ENCODE measurements at places on chromosomes 5 and 9.

DNA sequence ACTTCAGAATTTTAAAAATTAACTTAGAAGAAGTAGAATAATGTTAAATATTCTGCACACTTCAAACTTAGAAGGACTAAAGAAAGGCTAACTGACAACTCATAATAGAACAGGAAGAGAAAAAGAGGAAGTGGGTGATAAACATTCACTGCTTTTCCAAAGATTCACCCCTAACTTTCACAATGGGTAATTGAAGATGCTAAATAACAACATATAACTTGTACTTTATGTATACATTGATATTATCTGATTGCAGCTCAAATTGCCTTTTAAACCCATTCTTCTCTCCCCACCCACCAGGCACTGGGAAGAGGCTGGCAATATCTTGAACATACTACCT, 376.6 kb downstream of the EFNA5 start:
- DNase-seq = no peak

GRCh38 chr5:139382807-139383206, 290 bp downstream of the SLC23A1 start:
- no peak for DNase-seq

DNA sequence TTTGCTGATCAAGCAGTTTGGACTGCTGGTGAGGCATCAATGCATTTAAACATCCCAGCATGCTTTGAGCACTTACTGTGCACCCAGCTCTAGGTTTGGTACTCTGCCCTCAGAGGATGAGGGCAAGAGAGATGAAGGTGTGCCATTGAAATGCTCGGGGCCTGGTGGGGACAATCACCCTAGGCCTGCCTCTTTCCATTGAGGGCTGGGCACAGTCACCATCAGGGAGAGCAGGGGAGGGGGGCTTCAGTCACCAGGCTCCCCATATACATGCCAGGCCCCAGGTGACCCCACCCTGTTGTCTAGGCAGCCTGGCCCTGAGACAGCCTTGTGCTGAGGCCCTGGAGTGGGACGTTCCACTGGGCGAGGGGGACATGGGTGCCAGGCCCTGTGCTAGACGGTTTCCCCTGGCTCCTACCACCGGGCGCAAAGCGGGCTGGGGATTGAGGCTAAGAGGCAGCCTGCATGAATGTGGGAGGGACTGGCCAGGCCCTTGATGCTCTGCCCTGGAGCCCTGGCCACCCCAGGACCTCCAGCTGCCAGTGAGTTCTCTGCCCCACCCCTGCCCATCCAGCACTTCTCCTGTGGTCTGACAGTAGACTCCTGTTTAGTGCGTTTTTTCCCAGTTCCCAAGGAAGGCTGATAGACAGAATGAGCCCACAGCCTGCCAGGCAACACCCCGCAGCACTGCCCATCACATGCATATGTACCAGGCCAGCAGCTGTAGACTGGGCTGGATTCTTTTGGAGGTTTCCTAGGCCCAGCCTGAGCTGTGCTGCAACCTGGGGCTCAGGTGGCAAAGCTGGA, 18.9 kb downstream of the TCF7 start:
- no peak for DNase-seq

DNA sequence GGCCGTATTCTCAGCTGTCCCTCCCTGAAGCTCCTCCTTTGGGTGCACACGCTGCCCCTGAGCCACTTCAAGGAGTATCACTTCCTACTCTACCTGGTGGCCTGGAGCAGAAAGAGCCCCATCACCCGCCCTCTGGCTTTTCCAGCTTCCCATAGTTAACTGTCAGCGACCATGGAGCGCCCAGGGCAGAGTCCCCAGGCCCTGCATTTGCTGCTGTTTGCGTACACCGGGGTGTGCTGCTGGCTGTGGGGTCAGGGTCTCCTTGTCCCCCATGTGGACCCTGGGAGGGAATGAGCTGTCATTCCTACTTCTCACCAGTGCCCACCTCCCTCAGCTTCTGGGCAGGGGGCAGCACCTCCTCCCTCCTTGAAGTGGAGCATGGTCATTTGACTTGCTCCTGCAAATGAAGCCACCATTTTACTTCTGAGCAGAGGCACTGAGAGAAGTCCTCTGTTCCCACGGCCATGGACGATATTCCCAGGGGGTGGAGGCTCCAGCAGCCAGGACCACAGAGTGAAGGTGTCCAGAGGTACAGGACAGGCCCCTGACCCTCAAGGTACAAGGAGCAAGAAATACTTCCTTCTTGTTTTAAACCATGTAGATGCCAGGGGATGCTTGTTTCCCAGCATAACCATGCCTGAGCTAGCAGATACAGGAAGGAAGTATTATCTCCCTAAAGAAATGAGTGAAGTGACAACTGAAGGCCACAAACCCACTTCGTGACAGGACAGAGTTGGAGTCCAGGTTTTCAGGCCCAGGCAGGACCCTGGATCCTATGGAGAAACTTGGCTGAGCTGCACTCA, 40.6 kb upstream of the COL5A1 start:
- DNase-seq = no peak

- no peak for DNase-seq
Measured at GRCh38 chr5:179382486-179382885, 37.2 kb upstream of the ADAMTS2 start.

DNA sequence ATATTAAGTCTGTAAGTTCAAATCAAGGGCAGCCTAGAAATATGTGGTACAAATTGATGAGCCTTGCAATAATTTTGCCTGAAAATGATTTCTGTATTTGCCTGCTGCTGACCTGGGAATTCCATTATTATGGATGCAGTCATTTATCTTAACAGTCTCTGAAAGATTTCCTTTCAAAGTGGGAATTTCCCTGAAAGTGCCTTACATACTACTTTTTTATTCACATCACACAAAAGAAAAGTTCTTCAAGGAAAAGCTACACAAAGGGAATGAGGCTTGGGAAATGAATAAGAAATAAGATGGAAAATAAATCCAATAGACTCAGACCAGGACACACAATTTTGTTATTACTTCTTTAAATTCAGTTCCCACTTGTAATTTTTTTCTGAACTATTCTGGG, 537.8 kb upstream of the PTGER4 start:
- no peak for DNase-seq

GRCh38 chr9:133693703-133694529, 44.2 kb downstream of the SARDH start:
- DNase-seq = no peak

GRCh38 chr5:93595420-93596147, 12.6 kb downstream of the NR2F1 start:
- DNase-seq = no peak

- DNase-seq = no peak
Measured at GRCh38 chr5:80763873-80764647, 109.3 kb upstream of the DHFR start.

DNA sequence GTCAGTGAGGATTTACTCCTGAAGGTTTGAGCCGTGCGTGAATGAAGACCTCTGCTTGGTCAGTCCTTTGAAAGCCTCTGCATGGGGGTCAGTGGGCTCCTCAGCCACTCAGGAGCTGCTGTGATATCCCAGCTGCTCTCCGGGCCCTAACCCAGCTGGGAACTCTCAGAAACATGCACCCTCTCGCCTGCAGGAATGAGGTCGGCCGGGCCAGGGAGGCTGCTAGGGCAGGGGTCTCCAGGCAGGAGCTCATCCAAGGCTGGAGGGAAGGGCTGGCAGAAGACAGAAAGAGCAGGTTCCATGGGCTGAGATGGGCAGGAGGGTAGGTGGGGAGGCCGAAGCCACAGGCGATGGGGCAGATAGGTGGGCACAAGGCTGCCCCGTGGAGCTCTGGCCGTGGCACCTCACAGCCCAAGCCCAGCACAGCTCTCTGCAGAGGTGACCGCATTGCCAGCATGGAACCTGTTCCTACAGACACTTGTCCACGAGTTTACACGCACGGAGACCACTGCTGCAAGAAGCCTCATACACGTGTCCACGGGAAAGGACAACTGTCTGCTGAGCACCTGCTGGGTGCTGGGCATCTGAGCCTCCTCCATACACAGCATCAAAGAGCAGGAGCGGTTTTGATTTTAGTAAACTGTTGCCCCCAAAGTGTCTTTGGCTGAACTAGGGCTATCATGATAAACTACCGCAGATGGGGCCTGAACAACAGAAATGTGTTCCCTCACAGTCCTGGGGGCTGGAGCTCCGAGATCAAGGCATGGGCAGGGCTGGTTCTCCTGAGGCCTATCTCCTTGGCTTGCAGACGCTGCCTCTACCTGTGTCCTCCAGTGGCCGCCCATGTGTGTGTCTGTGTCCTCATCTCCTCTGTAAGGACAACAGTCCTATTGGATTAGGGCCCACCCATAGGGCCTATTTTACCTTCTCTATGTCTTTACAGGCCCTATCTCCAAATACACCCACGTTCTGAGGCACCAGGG, 85.2 kb upstream of the ADAMTS2 start:
- DNase-seq = no peak

DNA sequence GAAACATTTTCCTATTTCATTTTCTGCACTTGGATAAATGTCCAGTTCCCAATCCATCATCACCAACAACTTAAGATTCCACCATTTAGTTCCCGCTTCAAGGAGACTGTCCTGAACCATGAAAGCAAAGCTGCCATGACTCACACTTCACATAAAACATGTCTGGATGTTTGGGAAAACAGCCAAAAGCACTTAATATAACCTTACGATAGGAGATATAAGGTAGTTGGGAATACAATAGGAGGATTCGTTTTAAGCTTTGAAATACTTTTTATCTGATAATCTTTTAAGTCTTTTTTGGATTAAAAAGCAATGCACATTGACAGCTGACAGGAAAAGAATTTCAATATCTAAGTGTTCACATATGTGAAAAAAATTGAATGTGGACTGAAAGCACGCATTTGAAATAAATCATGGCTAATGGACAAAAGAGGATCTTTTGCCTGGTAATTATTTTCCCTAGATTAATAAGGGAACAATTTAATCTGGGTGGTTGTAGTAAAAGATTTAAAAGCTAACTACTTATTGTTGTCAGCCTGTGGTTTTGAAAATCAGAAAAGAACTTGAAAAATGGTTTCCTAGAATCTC, 17.3 kb upstream of the TGFBI start:
- DNase-seq = no peak

- DNase-seq = no peak
Measured at GRCh38 chr5:142063878-142064331, 44.7 kb upstream of the NDFIP1 start.

DNA sequence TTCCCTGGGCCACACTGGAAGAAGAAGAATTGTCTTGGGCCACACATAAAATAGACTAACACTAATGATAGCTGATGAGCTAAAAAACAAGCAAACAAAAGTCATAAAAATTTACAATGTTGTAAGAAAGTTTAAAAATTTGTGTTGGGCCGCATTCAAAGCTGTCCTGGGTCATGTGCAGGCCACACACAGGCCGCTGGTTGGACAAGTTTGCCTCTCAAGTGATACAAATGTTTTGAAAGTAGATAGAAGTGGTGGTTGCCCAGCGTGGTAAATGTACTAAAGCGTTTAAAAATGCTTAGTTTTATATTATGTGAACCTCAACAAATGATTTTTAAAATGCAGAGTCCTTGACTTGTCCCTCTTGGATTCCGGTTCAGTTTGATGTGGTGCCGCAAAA, 94.9 kb upstream of the TBCA start:
- no peak for DNase-seq

DNA sequence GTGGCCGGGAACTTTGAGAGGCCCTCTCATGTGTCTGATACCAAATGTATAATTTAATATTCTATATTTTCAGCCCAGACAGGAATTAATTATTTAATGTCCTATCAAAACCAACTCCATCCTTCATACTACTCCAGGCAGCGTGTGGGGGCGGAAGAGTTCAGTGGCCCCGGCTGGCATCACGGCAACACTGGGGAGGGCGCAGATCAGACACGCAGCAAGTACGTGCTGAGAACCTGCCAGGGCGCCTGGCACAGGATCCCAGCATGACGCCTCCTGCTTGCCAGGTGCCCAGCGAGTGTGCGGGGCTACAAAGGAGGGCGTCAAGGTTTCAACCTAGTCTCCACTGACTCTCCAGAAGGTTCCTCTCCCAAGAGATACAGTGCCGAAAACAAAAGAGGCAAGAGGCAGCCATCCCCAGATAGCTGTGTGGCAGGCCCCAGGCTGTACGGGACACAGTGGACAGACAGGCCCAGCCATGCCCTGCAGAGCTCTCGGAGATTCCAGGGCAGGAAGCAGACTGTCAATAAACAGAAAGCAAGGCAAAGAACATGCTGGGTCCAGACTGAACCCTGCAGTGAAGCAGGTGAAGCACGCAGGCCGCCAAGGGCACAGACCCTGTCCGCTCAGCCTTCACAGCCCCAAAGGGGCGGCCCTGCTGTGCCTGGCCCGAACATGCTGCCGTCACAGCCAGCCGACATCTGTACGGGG, 110.3 kb downstream of the VAV2 start:
- DNase-seq = no peak

DNA sequence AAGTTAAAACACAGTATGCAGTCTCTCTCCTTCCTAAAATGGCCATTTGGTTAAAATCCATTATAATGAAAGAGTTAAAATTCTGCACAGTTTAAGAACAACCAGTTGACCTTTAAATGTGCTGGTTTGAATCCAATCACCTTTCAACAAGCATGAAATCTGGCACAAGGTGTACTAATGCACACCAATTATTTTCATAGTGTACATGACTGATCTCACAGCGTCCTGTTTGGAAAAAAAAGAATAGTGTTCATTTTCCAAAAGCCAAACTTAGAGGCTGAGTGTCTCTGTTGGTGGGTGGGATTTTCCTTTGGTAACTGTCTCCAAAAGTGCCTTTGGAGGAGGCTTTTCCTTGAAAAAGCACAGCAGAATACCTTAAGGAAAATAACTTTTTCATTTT, 180.6 kb downstream of the DEPDC1B start:
- no peak for DNase-seq

- no peak for DNase-seq
Measured at GRCh38 chr9:92774274-92774673, 9.6 kb upstream of the BICD2 start.

- DNase-seq = no peak
Measured at GRCh38 chr5:21810737-21811316, 1042.3 kb downstream of the CDH12 start.

- no peak for DNase-seq
Measured at GRCh38 chr5:133681896-133682295, 69.6 kb upstream of the FSTL4 start.

GRCh38 chr9:98427491-98427890, 172.0 kb upstream of the TBC1D2 start:
- DNase-seq = no peak

GRCh38 chr9:109632817-109633216, 134.7 kb upstream of the PTPN3 start:
- DNase-seq = no peak

DNA sequence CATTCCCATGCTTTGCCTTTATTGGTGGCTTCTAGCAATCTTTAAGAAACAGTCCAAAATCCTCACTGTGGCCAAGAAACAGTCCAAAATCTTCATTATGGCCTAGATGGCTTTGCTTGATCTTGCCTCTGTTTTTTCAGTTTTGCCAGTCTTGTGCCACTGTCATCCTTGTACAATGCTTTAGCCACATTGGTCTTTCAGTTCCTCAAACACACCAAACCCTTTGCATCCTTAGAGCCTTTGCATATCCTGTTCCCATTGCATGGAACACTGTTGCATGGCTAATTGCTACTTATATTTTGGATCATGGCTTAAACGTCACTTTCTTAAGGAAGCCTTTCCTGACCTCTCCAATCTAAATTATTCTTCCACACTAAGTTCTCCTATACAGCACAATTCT, 22.1 kb downstream of the MRRF start:
- DNase-seq = no peak
